Cortex of kidney (tissue), 1 donor: ENCODE measurements at places on chromosomes 12 and 14.

GRCh38 chr14:96710060-96710666, 87.0 kb upstream of the VRK1 start:
- no peak for DNase-seq

DNA sequence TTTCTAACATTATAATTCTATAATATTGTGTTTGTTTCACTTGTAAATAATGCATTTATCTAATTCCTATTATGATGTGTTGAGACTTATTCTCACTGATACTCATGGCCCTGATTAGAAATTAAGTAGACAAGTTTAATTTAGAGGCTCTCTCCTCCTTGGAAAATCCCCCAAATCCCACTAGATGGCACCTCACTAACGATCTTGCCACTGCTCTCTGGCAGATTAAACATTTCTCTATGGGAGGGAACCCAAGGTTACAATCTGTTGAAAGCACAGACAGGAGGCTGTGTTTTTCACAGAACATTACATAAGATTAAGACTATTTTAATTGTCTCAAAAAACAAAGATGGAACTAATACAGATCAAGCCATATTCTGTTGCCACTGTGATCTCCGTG, 318.7 kb downstream of the LRFN5 start:
- DNase-seq = no peak

DNA sequence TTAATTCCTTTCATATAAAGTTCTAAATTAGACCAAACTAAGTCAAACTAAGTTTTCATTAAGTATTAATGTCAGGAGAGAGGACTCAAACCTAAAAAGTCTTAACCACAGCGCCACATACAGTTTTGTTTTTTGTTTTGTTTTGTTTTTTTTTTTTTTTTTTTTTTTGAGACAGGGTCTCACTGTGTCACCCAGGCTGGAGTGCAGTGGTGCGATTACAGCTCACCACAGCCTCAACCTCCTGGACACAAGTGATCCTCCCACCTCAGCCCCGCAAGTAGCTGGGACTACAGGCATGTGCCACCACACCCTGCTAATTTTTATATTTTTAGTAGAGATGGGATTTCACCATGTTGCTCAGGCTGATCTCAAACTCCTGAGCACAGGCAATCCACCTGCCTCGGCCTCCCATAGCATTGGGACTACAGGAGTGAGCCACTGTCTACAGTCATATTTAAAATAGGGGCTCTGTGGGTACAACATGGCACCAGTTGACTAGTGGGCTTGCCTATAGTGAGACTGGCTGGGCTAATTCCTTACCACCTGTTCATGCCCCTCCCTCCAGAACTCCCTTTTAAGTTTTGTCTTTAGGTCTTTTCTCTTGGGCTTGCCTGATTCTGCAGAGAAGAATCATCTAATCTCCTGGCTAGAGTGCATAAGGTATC, 110.2 kb downstream of the PPP2R5E start:
- no peak for DNase-seq

- DNase-seq = no peak
Measured at GRCh38 chr12:104769144-104769561, 188.9 kb downstream of the SLC41A2 start.

GRCh38 chr12:113443030-113443539, 20.9 kb downstream of the SDSL start:
- no peak for DNase-seq

DNA sequence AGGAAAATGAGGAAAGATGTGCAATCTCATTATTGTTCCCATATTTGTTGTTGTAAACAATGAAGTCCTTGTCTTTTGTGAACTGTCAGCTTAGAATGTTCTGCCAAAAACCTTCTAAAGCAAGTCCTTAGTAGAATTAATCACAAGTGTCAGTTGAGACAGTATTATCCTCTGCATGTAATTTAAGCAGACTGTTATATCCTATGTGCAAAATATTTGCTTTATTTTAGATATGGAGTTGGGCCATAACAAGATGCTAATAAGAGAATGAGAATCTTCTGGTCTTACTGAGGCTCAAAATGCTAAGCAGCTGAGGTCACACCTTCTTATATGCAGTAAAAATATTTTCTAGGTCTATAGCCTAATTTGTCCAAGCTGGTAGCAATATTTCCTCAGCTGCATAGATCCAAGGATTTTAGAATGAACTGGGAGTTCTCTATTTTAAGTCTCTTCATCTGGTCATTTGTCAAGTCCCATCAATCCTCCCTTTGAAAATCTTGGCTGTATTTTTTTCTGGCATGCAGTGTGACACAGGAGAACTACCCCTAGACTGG, 222.3 kb upstream of the NAV3 start:
- DNase-seq = no peak

GRCh38 chr12:127113945-127114344, 1153.0 kb upstream of the TMEM132C start:
- no peak for DNase-seq

DNA sequence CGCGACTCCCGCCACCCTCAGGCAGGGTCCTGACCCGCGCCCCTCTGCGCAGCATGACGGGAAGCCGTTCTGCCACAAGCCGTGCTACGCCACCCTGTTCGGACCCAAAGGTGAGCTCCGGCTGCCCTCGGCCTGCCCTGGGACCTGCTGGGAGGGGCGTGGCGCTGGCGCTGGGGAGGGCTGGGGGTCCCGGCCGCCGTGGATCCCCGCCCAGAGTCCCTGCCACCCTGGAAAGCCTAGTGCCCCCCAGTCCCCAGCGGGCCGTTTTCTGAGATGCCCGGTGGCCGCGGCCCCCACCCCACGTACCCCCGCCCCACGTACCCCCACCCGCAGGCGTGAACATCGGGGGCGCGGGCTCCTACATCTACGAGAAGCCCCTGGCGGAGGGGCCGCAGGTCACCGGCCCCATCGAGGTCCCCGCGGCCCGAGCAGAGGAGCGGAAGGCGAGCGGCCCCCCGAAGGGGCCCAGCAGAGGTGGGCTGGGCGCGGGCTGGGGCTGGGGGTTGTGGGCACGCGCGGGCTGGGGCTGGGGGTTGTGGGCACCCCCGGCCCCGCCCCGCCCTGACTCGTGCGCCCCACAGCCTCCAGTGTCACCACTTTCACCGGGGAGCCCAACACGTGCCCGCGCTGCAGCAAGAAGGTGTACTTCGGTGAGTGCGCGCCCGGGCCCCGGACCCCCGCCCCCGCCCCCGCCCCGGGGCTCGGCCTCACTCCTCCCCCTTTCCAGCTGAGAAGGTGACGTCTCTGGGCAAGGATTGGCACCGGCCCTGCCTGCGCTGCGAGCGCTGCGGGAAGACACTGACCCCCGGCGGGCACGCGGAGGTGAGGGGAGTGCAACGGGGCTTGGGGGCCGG, 4.0 kb downstream of the CRIP2 start:
- no peak for DNase-seq

DNA sequence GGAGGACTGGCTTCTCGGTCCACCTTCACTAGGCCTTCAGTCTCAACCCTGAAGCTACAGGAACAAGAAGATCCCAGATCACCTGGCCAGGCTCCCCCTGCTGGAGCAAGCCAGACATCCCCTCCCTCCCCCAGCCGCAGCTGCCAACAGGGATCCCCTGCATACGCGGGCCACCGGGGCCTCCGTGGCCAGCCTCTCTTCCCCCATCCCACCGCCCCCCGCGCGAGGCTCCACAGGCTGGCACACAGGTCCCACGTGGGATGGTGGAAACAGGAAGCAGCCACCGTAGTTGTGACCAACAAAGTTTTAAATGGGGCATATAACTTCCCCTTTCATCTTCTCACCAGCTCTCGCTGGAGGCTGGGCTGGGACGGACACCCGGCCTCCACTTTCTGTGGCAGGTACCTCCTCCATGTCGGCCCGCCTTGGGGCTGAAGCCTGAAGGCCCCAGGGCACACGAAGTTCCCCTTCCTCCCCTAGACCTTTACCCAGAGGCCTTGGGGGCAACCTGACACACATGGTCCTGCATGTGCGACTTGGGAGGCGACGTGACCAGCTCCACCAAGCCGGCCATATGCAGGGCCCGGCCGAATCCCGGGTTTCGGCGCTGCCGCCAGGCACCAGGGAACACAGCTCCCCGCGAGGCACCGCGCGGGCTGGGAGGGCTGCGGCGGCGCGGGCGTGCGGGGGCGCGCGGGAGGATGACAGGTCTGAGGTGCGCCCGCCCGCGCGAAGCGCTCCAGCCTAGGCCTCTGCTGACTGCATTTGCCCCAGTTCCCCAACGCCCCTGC, 44.4 kb upstream of the PNMA1 start:
- peak; percentile 35 for DNase-seq
